Activated CD4-positive, alpha-beta memory T cell treated with anti-CD3 and anti-CD28 coated beads, Interleukin-2, amount 10 ng/mL, durations not matched to agents 7 days and 5 days (primary cell): ENCODE measurements at places on chromosomes 11 and 22. TPM values are rescaled to one million over a fixed set of nuclear protein-coding genes. Genes with fewer than 3 reads are reported as not detected.

PIWIL4 gene
- total RNA-seq = 1.1 TPM

KRTAP5-1 gene
- total RNA-seq = not detected

NAALAD2 gene
- total RNA-seq = not detected

TRIM49 gene
- not detected for total RNA-seq

KIAA1671 gene
- 35.0 TPM for total RNA-seq

CBX7 gene
- 25.0 TPM for total RNA-seq

PRDM11 gene
- 0.78 TPM for total RNA-seq

TEF gene
- total RNA-seq = 2.3 TPM

ESAM gene
- 1.6 TPM for total RNA-seq
